Activated CD8-positive, alpha-beta T cell treated with anti-CD3 and anti-CD28 coated beads for 36 hours (primary cell): ENCODE measurements at places on chromosomes 11 and 22.

- H3K36me3 ChIP-seq, result no peaks in the 10 kb centered on the region
- H3K4me1 ChIP-seq, result peaks cover 62% of the 10 kb centered on the region
- H3K27me3 ChIP-seq, result no peaks in the 10 kb centered on the region
- DNase-seq, result peak; percentile 88
- no peak overlapping the region for H3K27ac ChIP-seq
These were observed 104.7 kb downstream of the KIAA1671 start for GRCh38 chr22:25057013-25057881.

DNA sequence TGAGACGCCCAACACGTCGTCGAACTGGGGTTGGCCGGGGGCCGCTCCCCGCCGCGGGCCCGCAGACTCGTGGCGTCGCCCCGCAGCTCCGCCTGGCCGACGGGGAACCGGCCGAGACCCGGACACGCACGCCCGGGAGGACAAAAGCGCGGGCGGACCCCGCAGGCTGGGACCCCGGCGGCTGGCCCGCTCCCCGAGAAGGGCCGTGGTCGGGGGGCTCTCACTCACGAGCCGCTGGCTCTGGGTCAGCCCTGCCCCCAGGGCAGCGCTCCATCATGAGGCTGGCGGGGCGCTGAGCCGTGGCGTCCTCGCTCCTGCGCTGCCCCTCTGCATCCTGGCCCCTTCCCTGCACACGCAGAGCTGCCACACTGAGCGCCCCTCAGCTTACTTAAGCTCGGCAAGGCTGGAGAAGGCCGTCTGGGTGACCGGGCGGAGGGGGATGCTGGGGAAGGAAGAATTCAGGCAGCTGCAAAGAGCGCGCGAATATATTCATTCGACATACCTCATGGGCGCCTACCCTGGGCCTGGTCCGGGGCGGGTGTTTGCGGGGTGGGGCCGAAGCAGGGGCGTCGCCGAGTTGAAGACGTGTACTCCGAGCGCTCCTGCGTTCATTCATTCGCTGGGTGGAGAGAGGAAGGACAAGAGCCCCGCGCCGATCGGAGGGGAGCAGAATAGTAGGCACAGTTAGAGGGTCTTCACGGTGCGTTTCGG, 579 bp upstream of the CYB5R2 start:
- H3K4me3 ChIP-seq, result peak overlapping the region; percentile 60
- no peak overlapping the region for H3K27ac ChIP-seq
- DNase-seq, result peak; percentile 29
- H3K4me1 ChIP-seq, result peaks cover 11% of the 10 kb centered on the region
- peaks cover 54% of the 10 kb centered on the region for H3K27me3 ChIP-seq

DNA sequence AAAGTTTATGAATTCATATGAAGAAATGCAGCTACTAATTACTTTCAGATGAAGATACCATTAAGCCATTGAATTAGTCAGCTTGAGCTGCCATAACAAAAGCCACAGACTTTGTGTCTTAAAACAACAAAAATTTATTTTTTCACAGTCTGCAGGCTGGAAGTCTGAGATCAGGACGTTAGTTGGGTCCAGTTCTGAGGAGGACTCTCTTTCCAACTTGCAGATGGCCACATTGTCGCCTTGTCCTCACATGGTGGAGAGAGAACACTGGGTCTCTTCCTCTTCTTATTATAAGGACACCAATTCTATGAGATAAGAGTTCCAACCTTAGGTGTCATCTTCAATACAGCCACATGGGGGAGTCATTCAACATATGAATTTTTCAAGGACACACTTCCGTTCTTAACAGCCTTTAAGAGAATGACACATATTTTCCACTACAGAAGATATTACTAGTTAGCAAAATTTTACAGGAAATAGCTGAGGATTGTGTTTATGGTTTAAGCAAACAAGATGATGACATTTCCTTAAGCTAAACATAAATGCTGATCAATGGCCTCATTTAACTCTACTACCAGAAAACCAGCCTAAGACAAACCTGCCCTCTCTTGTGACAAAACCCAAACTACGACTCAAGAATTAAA, 56.0 kb downstream of the DCUN1D5 start:
- H3K4me3 ChIP-seq, result peak overlapping the region; percentile 39
- H3K4me1 ChIP-seq, result peaks cover 22% of the 10 kb centered on the region
- peak overlapping the region; percentile 85 for H3K27ac ChIP-seq
- H3K27me3 ChIP-seq, result no peaks in the 10 kb centered on the region
- H3K36me3 ChIP-seq, result no peaks in the 10 kb centered on the region

DNA sequence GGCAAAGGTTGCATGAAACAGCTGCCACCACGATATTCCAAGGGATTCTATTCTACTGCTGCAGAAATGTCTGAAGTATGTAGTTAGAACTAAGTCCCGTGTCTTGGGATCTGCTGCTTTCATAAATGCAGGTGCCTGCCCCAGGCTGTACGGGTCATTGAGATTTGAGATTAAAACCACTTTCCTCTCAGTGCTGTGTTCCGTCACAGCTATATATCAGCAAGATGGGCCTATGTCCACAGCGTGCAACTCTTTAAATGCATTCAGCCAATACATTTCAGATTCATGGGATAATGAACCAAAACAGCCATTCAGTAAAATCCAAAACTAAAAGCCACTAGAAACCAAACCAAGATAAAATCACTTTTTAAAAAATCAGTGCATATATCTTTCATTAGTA, 107.3 kb upstream of the LUZP2 start:
- H3K27ac ChIP-seq, result no peak overlapping the region
- H3K27me3 ChIP-seq, result no peaks in the 10 kb centered on the region
- H3K4me3 ChIP-seq, result no peak overlapping the region
- no peaks in the 10 kb centered on the region for H3K4me1 ChIP-seq
- H3K36me3 ChIP-seq, result no peaks in the 10 kb centered on the region

GRCh38 chr22:31083923-31084810, 3.0 kb downstream of the SMTN start:
- peaks cover 25% of the 10 kb centered on the region for H3K4me1 ChIP-seq
- no peaks in the 10 kb centered on the region for H3K27me3 ChIP-seq
- H3K27ac ChIP-seq, result peak overlapping the region; percentile 89
- H3K36me3 ChIP-seq, result peaks cover 4% of the 10 kb centered on the region
- H3K4me3 ChIP-seq, result peak overlapping the region; percentile 97
- DNase-seq, result no peak

GRCh38 chr22:36765943-36766450, 9.9 kb downstream of the IFT27 start:
- peaks cover 2% of the 10 kb centered on the region for H3K36me3 ChIP-seq
- no peak overlapping the region for H3K4me3 ChIP-seq
- no peak for DNase-seq
- peaks cover 3% of the 10 kb centered on the region for H3K4me1 ChIP-seq

GRCh38 chr22:27331526-27332281, 469.9 kb downstream of the MN1 start:
- peak; percentile 10 for DNase-seq
- peaks cover 16% of the 10 kb centered on the region for H3K27me3 ChIP-seq
- no peak overlapping the region for H3K4me3 ChIP-seq
- no peaks in the 10 kb centered on the region for H3K36me3 ChIP-seq
- no peak overlapping the region for H3K27ac ChIP-seq

- no peak for DNase-seq
- peaks cover 20% of the 10 kb centered on the region for H3K4me1 ChIP-seq
- peaks cover 21% of the 10 kb centered on the region for H3K36me3 ChIP-seq
- H3K27me3 ChIP-seq, result no peaks in the 10 kb centered on the region
- no peak overlapping the region for H3K27ac ChIP-seq
These were observed 5.1 kb upstream of the ARFGAP3 start for GRCh38 chr22:42862045-42862734.

GRCh38 chr11:10918698-10919097, 60.8 kb upstream of the ZBED5 start:
- H3K36me3 ChIP-seq, result peaks cover 2% of the 10 kb centered on the region
- DNase-seq, result no peak
- H3K27me3 ChIP-seq, result no peaks in the 10 kb centered on the region

GRCh38 chr11:5197536-5197935, 2.9 kb downstream of the OR51V1 start:
- H3K27ac ChIP-seq, result no peak overlapping the region
- H3K36me3 ChIP-seq, result no peaks in the 10 kb centered on the region
- H3K27me3 ChIP-seq, result no peaks in the 10 kb centered on the region
- no peak for DNase-seq

DNA sequence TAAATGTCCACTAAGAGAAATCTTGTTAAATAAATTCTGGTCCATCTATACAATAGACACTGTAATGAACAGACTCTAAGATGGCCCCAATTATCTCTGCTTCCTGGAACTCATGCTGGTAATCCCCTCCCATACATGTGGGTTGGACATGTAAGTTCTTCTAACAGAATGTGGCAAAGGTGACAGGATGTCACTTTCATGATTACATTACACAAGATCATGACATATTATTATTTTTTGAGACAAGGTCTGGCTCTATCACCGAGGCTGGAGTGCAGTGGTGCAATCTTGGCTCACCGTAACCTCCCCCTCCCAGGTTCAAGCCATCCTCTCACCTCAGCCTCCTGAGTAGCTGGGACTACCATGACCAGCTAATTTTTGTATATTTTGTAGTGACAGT, 14.6 kb upstream of the NDUFC2 start:
- H3K4me3 ChIP-seq, result no peak overlapping the region
- peak; percentile 62 for DNase-seq
- peaks cover 13% of the 10 kb centered on the region for H3K4me1 ChIP-seq
- no peaks in the 10 kb centered on the region for H3K27me3 ChIP-seq

GRCh38 chr11:67410984-67411784, 4.3 kb upstream of the CARNS1 start:
- H3K4me1 ChIP-seq, result peaks cover 74% of the 10 kb centered on the region
- peak overlapping the region; percentile 87 for H3K4me3 ChIP-seq
- peak overlapping the region; percentile 67 for H3K27ac ChIP-seq
- no peak for DNase-seq
- peaks cover 38% of the 10 kb centered on the region for H3K36me3 ChIP-seq

DNA sequence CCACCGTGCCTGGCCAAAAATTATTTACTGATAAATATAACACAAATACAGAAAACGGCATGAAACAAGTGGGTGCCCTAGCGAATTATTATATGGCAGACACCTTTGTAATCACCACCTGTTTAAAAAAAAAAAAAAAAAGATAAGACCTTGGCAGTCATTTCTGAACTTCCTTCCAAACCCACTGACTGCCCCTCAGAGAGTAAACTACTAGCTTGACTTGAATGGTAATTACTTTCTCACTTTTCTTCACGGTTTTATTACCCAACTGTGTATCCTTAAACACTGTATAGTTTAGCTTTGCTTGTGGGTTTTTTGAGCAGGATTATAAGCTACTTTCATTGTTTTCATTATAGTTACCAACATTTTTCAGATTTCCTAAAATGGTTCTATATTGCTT, 23.7 kb downstream of the SFI1 start:
- DNase-seq, result no peak
- no peaks in the 10 kb centered on the region for H3K27me3 ChIP-seq
- H3K27ac ChIP-seq, result peak overlapping the region; percentile 80
- peaks cover 62% of the 10 kb centered on the region for H3K36me3 ChIP-seq
- H3K4me3 ChIP-seq, result no peak overlapping the region
- peaks cover 68% of the 10 kb centered on the region for H3K4me1 ChIP-seq

DNA sequence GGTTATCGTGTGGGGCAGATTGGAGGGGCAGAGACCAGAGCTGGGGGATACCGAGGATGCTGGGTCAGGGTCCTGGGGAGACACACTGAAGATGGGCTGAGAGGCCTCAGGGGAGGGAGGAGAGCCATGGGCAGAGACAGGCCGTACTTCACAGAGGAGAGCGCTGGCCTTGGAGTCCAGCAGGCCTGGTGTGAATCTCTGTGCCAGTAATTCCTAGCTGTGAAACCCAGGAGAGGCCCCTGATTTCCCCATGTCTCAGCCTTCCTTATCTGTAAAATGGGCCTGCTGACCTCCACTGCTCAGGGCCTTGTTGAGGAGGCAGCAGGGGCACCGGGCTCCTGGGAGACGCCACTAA, 23.4 kb downstream of the CACNA1I start:
- H3K27ac ChIP-seq, result no peak overlapping the region
- H3K4me3 ChIP-seq, result no peak overlapping the region
- H3K4me1 ChIP-seq, result peaks cover 6% of the 10 kb centered on the region
- H3K27me3 ChIP-seq, result peaks cover 13% of the 10 kb centered on the region
- no peaks in the 10 kb centered on the region for H3K36me3 ChIP-seq

- DNase-seq, result peak; percentile 87
- peak overlapping the region; percentile 43 for H3K4me3 ChIP-seq
- no peaks in the 10 kb centered on the region for H3K27me3 ChIP-seq
- H3K27ac ChIP-seq, result peak overlapping the region; percentile 88
- peaks cover 57% of the 10 kb centered on the region for H3K4me1 ChIP-seq
These were observed 24.1 kb downstream of the GRAMD1B start for GRCh38 chr11:123454060-123454651.

GRCh38 chr11:22699388-22699787, 33.0 kb downstream of the GAS2 start:
- H3K27ac ChIP-seq, result no peak overlapping the region
- peaks cover 18% of the 10 kb centered on the region for H3K4me1 ChIP-seq
- no peak overlapping the region for H3K4me3 ChIP-seq
- peaks cover 3% of the 10 kb centered on the region for H3K27me3 ChIP-seq

GRCh38 chr11:1471736-1472135, 14.8 kb downstream of the MOB2 start:
- no peaks in the 10 kb centered on the region for H3K27me3 ChIP-seq
- DNase-seq, result no peak
- no peaks in the 10 kb centered on the region for H3K4me1 ChIP-seq
- no peak overlapping the region for H3K27ac ChIP-seq
- H3K36me3 ChIP-seq, result peaks cover 5% of the 10 kb centered on the region

DNA sequence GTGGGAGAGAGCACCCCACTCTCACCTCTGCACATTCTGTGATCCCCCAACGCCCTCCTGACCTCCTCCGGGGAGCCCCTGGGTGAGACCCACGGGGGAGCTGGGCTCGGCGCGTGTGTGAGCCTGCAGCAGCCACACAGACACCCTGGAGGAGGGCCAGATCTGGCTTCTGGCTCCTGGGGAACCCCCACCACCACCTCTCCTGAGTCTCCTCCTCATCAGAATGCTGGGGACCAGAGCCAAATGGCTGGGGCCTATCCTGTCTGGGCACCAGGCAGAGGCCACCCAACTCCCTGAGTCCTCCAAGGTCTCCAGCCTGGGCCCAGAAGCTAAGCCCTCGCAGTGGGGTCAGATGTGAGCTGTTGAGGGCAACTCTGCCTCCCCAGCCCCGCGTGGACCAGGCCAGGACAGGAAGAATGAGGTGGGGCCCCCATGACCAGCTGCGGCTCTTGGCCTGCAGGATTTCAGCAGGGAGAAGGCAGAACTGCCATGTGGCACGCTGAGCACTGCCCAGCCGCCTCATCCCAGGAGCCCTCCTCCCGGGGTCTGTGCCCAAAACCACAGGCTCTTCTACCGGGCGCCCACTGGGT, 5.5 kb upstream of the PIM3 start:
- H3K27me3 ChIP-seq, result no peaks in the 10 kb centered on the region
- DNase-seq, result no peak
- H3K4me3 ChIP-seq, result no peak overlapping the region
- peaks cover 10% of the 10 kb centered on the region for H3K4me1 ChIP-seq
- no peaks in the 10 kb centered on the region for H3K36me3 ChIP-seq

DNA sequence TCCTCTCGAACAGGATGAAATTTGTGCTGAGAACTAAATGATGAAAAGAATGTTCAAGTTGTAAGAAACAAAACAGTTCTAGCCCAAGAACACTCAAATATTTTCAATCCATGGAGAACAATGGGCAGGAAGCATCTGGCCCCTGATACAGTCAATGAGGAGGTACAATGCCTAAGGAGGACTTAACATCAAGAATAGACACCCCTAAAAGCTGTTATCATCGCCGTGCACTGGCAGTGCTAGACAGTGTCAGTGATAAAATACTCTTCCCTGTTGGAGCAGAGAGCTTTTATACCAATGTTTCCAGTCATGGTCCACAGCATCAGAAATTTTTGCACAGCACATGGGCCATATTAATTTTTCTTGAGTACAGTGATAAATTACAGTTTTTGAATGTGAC, 20.2 kb upstream of the VSTM5 start:
- peaks cover 3% of the 10 kb centered on the region for H3K27me3 ChIP-seq
- no peak for DNase-seq
- H3K4me3 ChIP-seq, result no peak overlapping the region
- H3K27ac ChIP-seq, result no peak overlapping the region
- H3K36me3 ChIP-seq, result no peaks in the 10 kb centered on the region
- H3K4me1 ChIP-seq, result no peaks in the 10 kb centered on the region
